Breast epithelium (tissue), 4 donors: ENCODE measurements at places on chromosomes 7 and 10. TPM values are rescaled to one million over a fixed set of nuclear protein-coding genes. Genes with fewer than 3 reads are reported as not detected.

DNA sequence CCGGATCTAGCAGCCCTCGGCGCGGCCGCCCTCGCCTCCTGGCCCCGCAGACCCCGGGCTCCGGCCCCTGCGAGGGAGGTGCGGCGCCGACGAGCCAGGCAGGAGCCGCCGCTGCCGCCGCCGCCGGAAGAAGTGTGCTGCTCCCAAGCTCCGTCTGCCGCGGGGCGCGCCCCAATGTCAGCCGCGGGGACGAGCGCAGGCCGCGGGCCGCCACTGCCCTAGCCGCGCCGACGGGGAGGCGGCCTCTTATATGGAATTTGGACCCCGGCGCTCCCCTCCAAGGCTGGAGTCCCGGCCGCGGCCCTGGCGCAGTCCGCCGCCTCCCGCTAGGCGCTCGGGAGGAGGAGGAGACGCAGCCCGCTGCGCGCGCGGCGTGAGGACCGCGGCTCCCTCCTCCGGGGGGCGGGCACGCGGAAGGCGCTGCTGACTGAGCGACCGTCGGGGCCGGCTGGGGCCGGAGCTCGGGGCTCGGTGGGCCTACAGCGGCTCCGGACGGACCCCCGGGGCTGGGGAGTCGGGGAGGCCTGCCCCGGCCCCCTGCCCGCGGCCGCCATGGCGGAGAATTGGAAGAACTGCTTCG is at the start of gene TRIM8:
TSS of gene TRIM8 (plus strand) at position 414 of the 580 bp plus-strand sequence. CDS start at position 553, 139 bp downstream.
- H3K36me3 ChIP-seq, result no peaks in the 10 kb centered on the region
- peak within 1 kb of the TSS; percentile 85 for H3K4me3 ChIP-seq
- H3K27me3 ChIP-seq, result no peaks in the 10 kb centered on the region

DNA sequence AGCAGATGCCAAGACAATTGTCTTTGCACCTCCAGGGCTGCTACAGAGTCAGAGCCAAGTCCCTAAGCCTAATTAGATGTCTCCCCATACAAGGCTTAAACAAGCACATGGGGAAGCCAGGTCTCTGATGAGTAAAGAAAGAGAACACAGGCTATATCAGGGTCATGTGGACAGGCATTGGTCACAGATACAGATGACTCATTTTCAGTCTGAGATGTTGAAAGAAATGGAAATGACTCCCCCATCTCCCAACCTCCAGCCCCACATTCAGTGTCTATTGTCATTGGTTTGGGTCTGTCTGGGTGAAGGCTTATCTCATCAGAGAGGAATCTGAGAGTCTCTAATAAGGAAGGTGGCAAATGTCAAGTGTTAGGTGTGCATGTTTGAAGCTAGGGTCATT is 290.1 kb upstream of the KIAA1217 start:
- no peaks in the 10 kb centered on the region for H3K4me1 ChIP-seq
- H3K36me3 ChIP-seq, result no peaks in the 10 kb centered on the region
- DNase-seq, result no peak
- no peak overlapping the region for H3K4me3 ChIP-seq
- H3K27ac ChIP-seq, result no peak overlapping the region

GRCh38 chr10:114615600-114616007 is 42.5 kb downstream of the ABLIM1 start:
- no peak overlapping the region for H3K27ac ChIP-seq
- no peaks in the 10 kb centered on the region for H3K4me1 ChIP-seq
- H3K36me3 ChIP-seq, result no peaks in the 10 kb centered on the region
- no peak overlapping the region for H3K4me3 ChIP-seq

DNA sequence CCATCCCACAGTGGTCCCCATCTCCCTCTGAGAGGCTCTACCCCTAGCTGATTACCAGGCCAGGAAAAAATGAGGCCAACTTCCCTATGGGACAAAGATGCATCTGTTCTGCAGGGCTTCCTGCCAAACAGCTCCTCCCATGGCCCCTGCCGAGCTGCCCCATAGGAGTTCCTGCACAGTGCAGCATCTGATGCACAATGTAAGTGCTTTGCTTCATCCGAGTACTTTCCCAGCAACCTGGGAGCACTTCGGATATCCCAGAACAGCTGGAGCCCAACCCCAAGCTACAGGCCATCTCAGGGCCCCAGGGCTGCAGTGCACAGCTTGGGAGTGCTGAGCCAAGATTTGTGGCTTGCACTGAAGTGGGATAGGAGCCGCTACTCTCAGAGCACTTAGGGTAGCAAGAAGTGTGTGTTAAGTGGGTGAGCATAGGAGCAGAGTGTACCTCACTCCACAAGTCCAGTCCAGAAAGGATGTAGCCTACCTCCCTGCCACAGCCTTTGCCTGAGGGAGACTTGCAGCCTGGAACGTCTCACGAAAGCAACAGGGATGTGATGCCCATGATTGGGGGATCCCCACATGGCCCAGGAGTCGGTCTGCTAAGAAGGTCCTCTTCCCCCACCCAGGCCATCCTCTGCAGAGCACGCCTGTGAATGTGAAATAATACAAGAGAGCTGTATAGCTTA is 209.6 kb upstream of the VWC2 start:
- no peak overlapping the region for H3K4me3 ChIP-seq
- no peak for DNase-seq
- H3K36me3 ChIP-seq, result no peaks in the 10 kb centered on the region

- no peak for DNase-seq
- H3K27me3 ChIP-seq, result no peaks in the 10 kb centered on the region
- H3K27ac ChIP-seq, result peak overlapping the region; percentile 69
- H3K36me3 ChIP-seq, result no peaks in the 10 kb centered on the region
Observed at GRCh38 chr10:79137826-79138225, 69.1 kb downstream of the ZMIZ1 start.

The FAM13C gene
- total RNA-seq, result 17.8 TPM
